NB4 (cell line): ENCODE measurements at places on chromosomes 12 and 14.
A peak's percentile ranks its signal among the peaks of the same experiment; 100 is the strongest.

GRCh38 chr12:124904306-124905098 is 9.9 kb downstream of the UBC start:
- peak; percentile 90 for DNase-seq

DNA sequence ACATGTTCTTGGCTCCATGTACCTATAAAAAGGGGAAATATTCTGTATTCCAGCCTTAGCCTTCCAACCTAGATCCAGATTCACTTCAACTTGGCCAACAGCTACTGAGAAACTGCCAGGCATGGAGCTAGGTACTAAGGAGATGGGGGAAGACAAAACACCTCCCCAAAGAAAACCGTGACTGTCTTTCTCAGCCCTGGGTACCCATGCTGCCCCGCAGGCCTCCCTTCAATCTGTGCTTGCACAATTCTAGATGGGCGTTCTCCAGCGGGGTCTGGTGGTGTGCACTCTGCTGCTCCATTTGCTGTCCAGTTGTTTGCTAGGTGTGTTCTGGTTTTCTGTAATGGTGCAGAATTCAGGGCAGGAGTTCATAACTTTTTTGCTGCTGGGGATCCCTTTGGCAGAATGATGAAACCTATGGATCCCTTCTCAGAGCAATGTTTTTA is 817 bp upstream of the KRT4 start:
- DNase-seq, result no peak

GRCh38 chr14:86613126-86613525 is 1083.2 kb downstream of the FLRT2 start:
- DNase-seq, result no peak

- no peak for DNase-seq
Observed at GRCh38 chr12:108709697-108710096, 21.6 kb downstream of the CORO1C start.

DNA sequence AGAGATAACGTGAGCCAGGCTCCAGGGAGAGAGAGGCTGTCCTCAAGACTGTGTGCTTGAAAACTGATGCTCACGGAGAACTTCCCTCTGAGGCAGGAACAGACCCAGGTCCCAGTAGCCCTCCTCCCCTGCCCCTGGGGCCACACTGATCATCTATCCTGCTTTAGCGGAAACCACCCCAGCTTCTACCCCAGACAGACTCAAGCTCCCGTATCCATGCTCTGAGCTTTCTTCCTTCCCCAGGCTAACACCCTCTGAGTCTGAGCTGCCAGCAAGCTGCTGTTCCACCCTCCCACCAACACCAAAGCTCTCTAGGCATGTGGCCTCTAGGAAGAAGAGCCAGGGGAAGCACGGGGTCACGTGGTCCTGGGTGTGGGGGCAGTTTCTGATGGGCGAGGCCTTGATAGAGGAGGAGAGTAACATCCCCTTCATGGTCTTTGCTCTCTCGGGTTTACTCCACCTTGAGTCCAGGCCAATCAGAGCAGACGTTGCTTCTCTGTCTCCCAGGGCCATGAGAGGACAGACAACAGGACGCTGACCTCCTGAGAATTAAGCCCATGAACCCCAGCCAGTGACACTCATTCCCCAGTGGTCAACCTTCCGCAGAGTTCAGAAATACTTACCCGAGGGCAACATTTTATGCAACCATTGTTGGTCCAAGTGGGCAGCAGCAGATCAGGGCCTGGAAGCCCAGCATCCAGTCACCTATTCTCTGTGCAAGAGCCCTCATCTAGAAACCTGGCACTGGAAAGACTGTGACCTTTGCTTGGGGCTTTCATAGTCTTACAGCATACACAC is 1.4 kb downstream of the PCK2 start:
- peak; percentile 90 for DNase-seq
